ENCODE measurements at places on chromosomes 6 and 20.
A peak's percentile ranks its signal among the peaks of the same experiment; 100 is the strongest.

DNA sequence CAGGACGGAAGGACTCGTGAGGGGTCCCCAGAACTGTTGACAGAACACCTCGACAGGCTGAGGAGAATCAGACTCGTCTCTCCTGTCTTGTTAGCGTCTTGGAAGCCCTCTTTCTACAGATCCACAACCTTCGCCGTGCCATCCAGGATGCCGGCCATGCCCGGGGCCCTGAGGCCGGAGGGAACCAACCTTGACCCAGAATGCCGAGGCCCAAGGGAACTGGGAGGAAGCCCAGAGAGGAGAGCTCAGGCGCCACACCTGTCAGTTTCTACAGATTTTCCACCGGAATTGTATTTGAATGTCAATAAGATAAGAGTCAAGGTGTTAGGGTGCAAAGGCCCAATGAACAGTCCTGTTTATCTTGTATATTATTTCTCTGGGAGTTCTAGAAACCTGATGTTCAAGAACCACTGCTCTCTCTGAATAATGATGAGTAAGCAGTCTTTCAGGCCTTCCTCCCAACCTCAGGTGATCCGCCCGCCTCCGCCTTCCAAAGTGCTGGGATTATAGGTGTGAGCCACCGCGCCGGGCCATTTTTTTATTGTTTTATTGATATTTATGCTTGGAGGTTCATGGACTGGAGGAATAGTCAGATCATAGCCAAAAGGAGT, 799 bp upstream of the ME1 start:
- no peak for DNase-seq

DNA sequence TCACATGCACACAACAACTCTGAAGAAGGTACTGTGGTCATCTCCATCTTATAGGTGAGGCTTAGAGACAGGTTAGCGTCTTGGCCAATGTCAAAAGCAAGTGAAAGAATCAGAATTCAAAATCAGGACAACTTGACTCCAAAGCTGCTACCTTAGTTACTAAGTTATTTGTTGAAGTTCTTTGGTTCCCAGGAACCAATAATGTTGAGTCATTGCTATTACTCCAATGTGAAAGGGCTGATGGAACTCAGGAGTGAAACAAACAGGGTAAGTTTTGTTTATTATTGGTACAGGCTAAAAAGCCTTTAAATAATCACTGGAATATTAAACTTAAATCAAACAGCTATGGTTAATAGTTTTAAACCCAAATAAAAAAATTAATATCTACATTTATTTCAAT, 111.1 kb downstream of the PDSS2 start:
- no peak for DNase-seq

- no peak for DNase-seq
Observed at GRCh38 chr6:163728442-163729126, 314.1 kb downstream of the QKI start.

DNA sequence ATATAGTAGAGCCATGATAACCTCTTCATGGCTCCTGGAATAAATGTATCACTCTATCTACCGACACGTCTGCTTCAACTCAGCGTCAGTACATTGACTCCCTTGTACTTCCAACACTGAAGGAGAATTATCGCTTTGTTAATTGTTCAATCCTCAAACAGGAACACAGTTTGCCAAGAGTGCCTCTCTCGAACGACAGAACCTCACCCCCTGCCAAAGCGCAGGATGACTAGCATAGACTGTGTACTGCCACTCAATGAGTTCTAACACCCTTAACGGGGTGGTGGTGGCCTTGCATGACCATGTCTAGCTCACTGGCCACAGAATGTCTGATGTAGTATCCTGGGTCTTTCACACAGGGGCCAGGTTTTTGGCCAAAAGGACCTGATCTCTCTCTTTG, 81.4 kb upstream of the HEY2 start:
- no peak for DNase-seq

DNA sequence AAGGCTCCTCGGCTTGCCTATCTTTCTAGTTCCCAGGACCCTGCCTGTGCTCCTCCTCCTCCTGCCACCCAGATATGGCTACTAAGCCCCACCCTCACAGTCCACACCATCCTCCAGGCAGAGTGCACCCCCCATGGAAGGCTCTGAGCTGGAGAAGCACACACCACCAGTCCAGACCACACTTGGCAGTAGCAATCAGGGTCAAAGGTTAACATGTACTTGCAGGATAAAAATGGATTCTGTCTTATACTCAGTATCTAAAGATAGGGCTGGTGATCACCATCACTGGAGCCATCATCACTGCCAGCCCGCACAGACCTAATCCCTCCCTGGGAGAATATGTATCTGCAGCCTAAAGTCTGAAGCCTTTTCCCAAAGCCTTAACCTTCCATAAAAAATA, 83.4 kb downstream of the PRKN start:
- DNase-seq = no peak

DNA sequence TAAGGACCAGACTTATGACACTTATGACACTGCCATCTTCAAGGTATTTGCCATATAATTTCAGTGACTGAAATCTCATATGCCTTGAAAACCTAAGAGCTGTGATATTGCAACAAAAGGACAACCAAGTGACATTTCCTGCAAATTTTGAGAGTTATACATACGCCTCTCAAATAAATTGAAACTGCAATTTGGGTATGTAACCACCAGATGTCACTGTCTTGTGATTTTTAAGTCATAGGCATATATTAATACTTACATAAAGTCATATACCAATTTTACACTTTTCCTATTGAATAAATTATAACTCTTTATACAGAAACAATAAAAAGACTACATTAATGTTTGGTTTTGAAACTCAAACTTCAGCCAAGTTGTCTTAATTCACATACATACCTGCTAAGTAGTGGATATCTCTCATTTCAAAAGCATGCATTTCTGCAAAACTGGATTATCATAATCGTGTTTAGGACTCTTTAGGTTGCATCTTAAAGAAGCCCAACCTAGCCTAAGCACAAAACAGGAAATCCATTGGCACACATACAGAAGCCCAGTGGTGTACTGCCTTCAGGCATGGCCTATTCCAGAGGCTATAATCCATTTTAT, 180.2 kb downstream of the PACRG start:
- DNase-seq = peak; percentile 42

DNA sequence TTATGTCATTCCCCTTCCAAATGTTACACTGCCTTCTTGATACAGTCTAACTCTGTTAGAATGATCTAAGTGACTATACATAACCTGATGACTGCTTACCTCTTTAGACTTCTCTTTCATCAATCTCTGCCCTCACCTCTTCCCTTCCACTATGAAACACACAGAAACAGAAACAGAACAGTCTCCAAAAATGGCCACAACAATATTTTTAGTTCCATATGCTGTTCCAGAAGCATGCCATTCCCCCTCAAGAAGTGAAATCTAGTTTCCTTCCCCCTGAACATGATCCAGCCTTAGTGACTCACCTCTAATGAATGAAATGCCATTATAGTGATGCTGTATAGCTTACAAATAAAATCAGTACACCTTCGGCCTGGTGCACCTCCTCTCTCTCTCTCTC, 229.3 kb upstream of the TENT5A start:
- peak; percentile 89 for DNase-seq

DNA sequence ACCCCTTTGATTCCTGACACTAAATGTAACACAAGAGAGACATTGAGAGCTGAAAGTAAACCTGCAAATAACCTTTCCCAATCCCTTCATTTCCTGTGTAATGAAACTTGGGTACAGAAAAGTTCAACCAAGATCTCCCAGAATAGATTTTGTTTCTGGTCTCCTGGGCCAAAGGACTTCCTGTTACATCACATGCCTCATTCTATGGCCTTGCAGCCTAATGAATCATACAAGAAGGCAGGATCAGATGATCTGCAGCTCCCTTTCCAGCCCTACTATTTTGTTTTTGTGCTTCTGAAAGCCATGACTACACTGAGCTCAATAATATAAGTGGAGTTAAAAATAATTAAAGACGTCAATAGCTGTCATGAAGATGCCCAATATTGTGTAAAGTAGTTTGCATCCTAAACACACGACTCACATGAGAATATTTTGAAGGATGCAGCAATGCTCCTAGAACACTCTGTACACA, 73.4 kb upstream of the NOX3 start:
- peak; percentile 84 for DNase-seq

- no peak for DNase-seq
Observed at GRCh38 chr6:106767271-106767670, 137.9 kb downstream of the QRSL1 start.

GRCh38 chr6:160160450-160160849, 38.8 kb downstream of the SLC22A1 start:
- no peak for DNase-seq

DNA sequence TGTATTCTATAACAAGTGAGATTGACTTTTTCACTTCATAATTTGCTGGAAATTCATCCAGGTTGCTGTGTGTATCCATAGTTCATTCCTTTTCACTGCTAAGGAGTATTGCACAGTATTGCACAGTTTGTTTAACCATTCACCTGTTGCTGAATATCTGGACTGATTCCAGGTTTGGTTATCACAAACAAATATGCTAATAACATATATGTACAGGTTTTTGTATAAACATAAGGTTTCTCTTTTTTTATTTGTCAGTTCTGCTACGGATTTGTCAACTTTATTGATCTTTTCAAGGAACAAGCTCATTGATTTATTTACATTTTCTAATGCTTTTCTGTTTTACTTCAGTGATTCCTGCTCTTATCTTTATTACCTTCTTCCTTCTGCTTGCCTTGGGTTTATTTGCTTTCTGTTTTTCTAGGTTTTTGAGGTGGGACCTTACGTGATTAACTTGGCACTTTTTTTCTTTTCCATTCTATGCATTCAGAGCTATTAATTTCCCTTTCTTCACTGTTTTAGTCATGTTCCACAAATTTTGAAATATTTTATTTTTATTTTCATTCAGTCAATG, 117.0 kb upstream of the OGFRL1 start:
- DNase-seq = no peak

GRCh38 chr6:14442242-14442641, 324.7 kb downstream of the CD83 start:
- DNase-seq = no peak

DNA sequence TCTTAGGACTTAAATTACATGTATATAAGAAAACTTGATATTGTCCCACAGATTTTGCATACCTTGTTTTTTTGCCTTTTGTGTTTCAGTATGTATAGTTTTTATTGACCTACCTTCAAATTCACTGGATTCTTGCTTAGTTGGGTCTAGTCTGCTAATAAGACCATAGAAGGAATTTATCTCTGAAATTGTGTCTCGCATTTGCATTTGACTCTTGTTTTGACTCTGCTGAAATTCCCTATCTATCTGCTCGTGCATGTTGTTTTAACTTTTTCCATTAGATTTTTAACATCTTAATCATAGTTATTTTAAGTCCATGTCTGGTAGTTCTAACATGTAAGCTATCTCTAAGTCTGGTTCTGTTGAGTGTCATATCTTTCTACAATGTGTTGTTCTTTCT, 163.9 kb downstream of the SCP2D1 start:
- no peak for DNase-seq

DNA sequence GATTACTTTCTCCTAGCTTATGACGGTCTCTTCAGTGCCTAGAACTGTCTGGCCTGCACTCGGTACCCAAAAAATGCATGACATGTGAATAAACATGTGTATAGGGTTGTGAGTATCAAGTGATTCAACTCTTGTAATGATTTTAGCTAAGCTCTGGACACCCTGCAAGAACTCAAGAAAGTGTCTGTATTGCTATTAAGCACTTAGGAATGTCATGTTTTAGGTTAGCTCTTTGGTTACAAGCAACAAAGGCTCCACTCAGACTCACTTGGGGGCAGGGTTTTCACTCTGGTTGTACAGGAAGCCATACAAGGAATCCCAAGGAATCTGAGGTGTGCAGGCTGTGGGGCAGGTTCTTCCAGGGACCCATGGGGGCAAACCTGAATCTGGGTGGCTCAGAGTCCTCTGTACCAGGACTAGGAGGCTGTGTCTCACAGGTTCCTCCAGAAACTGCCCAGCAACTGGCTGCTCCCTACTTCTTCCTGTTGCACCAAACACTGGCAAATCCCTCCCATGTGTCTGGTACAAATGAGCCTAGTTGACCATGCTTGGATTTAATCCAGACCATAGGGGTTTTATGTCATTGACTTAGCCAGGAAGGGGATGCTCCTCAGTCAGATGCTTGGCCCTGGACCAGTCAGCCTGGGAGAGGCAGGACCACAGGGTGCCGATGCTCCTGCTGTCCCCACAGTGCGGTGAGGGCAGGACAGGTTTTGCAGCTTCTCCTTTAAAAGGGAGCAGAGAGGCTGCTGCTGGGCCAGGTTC, 77.9 kb upstream of the CDH4 start:
- DNase-seq = peak; percentile 70

- DNase-seq = no peak
Observed at GRCh38 chr6:7727086-7727945, 1.4 kb downstream of the BMP6 start.

DNA sequence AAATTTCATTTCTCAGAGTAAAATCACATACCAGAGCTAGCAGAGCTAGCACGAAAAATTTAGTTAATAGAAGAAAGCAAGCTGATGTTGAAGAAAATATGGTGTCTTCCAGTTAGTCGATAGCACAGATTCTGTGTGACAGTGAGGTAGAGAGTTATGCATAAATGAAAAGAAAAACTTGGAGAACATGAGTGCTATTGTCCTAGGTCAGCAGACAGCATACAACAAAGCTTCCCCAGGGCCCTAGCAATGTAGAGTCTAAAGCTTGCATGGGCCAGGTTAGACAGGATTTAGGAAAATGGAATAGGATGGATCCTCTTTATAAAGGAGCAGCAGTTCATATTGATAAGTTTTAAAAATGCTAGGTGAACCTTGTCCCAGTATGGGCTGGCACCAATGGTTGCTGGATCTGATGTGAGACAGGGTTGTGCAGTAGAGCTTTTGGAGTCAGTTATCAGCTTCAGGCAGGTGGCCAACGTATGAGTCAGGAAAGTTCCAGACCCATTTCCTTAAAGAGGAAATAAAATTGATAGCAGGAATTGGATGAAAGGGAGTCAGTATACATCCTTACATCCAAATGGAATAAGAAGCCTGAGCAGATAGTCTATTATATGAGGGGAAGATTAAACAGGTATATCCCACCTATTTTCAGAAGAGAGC, 277.2 kb downstream of the FRK start:
- DNase-seq = peak; percentile 21

- DNase-seq = peak; percentile 37
Observed at GRCh38 chr20:19828232-19828631, 70.2 kb downstream of the RIN2 start.

GRCh38 chr6:12490904-12491571, 200.9 kb downstream of the EDN1 start:
- DNase-seq = peak; percentile 97

GRCh38 chr20:51388227-51388626, 154.3 kb downstream of the NFATC2 start:
- DNase-seq = peak; percentile 68

DNA sequence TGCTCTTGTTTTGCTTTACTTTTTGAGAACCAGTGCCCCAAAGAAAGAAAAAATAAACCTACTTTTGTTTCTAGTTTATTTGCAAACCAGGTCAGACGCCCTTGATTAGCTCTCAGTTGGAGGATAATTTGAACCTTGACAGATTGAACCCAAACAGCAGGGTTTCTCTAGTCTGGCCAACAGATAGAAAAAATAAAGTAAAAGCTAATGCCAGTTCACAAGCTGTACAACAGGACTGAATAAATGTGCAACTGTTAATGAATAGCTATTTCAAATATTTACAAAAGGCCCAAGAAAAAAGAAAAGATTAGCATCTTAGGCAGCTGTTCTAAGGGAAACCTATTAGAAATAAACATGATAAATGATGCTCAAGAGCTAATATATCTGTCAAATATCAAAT, 331.8 kb downstream of the CDKAL1 start:
- no peak for DNase-seq
